Lower lobe of right lung (tissue), 2 donors: ENCODE measurements at places on chromosomes 2 and 18.
A peak's percentile ranks its signal among the peaks of the same experiment; 100 is the strongest.

DNA sequence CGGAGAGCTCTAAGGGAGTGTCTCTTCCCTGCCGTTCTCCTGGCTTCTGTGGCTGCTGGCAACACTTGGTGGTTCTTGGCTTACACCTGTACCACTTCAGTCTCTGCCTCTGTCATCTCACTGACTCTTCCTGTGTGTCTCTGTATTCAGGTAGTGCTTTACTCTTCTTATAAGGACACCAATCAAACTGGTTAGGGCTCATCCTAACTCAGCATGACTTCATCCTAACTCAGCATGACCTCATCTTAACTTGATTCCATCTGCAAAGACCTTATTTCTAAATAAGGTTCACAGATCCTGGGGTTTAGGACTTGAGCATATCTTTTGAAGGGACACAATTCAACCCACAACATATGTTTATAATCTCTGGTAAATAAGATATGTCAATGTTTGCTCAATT is 51.6 kb upstream of the DSEL start:
- no peak for DNase-seq

DNA sequence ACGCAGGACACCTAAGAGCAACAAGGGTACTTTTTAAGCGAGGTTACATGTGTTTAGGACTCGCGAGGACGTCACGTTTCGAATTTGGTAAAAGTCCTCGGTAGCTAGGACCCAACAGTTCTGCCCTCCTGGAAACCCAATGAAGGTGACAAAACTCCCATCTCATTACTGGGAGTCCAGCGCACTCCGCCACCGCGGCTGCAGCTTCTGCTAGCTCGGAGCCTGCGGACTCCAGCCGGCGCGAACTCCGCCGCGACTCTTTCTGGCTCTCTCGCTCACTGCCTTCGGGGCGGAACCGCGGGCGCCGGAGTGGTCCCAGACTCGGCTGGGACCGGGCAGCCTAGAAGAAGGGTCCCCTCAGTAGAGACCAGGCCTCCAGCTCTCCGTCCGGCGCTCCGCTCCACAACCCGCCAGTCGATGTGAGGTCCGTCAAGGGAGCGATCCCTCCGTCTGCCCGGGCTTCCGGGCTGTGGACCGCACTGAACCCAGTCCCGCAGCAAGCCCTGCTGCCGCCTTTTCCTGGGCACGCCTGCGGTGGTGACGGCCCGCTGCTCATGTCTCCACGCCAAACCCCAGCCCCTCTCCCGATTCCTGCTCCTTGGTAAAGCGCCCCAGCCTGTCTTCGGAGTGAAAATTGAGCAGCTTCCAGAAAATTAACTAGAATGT is 3.0 kb upstream of the OSR1 start:
- no peak for DNase-seq

DNA sequence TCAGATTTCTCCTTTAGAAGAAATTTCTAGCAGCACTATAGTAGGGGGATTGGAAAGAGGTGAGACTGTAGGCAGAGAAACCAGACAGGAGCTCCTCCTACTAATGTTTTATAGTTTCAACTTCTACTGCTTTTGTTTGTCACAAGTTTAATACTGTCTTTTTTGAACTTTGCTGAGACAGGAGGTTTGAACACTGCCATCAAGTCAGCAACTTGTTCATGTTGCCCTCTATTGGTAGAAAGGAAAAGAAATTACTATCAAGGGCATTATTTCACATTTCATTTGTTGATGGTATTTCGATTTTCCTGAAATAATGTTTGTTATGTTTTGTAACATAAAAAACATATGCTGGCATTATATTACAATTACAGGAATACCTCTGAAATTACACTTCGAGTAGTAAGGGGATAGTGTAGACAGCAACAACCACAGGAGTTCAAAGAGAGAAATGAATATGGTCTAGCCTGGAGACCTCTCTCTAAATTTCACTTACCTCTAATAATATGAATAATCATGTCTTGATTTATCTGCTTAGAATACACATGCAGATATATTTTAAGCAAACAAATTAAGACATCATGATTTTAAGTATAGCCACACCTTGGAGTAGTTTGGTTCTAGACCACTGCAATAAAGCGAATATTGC is 12.4 kb upstream of the CCDC88A start:
- DNase-seq = no peak

- DNase-seq = no peak
Measured at GRCh38 chr18:55452123-55452611, 135.8 kb downstream of the TCF4 start.

DNA sequence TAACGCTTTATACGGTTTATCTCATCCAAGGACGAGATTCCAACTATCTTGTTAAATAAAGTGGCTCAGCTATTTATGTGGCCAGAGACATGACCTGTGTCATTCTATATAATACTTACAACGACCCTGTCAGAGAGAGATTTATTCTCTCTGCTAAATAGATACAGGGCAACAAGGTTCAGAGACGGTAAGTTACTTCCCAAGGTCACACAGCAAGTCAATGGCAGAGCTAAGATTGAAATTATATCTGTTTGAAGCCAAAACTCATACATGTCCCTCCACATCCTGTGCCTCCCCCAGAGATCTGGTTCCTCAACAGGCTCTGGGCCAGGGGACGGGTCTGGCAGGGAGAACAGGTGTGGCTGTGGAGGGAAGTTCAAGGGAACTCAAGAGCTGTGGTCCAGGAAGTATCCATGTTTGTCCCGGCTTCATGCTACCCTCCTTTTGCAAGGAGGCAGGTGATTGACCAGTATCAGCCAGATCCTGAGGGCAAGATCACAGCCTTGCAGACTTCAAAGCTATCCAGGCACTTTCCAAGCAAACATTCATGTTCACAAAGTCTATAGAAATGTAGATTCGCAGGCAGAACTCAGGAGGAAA is 99.8 kb downstream of the CAPN13 start:
- DNase-seq = no peak

- no peak for DNase-seq
Measured at GRCh38 chr2:154187948-154188347, 316.2 kb downstream of the GALNT13 start.

DNA sequence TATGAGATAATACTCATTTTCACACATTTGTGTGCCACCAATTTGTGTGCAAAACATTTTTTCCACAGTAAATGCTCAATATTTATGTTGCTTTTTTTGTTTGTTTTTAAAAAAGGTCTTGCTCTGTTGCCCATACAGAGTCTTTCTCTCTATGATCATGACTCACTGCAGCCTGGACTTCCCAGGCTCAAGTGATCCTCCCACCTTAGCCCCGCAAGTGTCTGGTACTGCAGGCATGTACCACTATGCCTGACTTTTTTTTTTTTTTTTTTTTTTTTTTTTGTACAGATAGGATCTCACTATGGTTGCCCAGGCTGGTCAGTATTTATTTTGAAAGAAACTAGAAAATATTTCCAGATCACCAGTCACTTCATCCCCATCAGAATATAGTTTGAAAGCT is 297.8 kb upstream of the GYPC start:
- DNase-seq = no peak

DNA sequence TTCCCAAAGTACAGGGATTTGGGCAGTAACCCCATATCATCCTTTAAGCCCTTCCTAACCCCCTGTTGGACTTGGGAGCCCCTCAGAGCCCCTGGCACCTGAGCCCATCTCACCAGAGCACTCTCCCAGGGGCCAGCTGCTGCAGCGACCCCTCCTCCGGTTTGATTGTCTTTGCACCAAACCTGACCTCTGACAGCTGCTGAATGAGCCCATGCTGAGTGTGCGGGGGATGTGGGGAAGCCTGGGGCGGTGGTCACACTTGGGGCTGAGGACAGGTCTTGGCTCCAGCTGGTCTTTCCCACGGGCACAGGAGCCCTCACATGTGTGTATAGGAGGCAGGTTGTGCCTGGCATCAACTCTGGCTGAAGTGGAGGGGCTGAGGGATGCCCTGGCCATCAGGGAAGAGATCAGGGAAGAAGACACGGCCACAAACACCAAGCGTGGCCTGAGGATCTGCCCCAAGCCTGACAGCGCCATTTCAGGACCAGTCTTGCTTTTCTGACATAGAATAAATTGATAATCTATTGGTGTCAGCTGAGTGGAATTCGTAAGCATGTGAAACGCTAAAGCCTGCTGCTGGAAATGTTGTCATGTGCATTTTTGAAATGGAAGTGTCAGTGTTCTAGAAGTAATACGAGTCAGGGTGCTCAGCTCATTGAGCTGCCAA is 102.4 kb downstream of the ACKR3 start:
- DNase-seq = no peak

- no peak for DNase-seq
Measured at GRCh38 chr2:191250400-191250799, 5.2 kb downstream of the MYO1B start.

- no peak for DNase-seq
Measured at GRCh38 chr18:7601936-7602335, 34.8 kb downstream of the PTPRM start.

GRCh38 chr2:233213011-233213410 is 38.5 kb upstream of the ATG16L1 start:
- DNase-seq = no peak

GRCh38 chr2:128444121-128444771 is 125.6 kb upstream of the HS6ST1 start:
- DNase-seq = no peak

DNA sequence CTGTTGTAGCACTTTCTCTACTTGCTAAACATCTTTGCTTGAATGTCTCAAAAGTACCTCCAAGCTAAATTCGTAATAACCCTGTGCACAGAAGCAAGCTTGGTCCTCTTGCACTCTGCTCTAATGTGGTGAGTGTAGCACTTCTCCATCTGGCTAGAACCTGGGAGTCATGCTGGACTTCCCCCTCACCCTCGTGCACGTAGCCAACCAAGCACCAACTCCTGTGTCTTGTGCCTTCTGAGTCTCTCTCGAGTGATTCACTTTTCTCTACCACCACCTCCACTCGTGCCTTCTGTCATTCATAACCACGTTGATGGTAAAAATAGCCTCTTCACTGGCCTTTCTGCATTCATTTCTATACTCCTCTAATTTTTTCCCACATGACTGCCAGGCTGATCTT is 91.9 kb upstream of the KCNE4 start:
- no peak for DNase-seq

DNA sequence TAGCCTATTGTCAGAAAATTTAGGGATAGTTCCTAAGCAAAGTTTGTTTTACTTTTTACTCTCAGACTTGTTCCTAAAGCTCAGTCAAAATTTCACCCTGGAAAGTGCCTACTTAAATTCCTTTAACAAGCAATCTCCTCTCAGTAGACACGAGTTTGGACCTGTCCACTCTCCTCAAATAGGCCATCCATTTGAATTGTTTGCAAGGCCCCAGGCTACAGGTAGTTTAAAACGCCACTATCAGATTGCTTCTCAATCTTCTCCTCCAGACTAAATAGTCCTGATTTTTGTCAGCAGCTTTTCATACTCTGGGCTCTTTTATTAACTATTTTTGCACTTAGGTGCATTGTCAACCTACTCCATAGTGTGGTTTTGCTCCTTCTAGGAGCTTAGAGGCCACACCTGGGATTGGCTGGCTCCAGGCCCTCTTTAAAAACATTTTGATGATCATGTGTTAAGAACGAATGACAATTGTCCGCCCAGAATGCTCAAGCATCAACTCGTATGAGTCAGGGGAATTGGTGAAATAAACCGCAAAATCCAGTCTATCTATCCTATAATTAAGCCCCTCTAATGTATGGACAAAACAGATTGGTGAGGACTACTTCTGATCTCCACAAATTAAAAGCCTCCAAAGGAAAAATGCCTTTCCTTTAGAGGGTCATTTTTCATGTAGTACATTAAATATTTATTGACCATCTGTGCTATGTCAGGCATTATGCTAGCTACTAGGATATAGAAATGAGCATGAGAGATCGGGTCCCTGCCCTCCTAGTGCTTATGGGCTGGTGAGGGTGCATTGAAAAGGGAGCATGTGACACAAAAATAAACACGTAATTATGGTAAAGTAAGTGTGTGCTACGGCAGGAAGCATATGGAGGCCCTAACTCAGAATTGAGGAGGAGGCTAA is 333.8 kb upstream of the TNP1 start:
- no peak for DNase-seq

DNA sequence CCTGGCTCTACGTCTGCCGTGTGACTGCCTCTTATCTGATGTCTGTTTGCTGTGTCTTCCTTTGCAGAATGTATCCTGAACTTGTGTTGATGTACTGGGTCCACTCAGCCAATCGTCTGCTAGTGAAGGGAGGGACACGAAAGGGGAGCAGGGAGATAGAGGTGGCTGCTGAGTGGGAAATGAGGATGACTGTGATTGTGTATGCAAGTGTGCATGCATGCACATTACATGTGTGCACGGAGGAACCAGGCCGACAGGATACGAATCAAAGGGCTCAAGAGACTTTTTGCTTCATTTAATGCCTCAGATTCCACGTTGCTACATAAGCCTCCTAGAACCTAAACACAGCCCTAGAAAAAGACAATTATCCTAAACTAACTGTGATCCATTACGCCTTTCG is 111.2 kb downstream of the TFCP2L1 start:
- no peak for DNase-seq

- DNase-seq = no peak
Measured at GRCh38 chr2:45627911-45628310, 16.8 kb upstream of the SRBD1 start.

DNA sequence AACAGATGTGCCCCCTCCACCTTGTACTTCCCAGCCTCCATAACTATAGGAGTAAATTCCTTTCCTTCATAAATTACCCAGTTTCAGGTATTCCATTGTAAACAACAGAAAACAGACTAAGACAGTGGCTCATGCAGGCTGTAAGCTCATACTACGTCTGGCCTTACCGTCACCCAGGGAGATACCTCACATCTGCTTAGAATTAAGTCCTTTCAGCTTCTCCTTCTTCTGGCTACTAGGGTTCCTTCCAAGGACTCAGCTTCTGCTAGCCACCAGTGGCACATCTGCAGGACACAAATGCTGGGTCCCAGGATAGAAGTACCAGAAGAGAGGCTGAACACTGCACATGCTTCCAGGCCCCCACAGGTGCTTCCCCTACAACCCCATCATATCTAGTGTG is 22.4 kb upstream of the FEZ2 start:
- no peak for DNase-seq

DNA sequence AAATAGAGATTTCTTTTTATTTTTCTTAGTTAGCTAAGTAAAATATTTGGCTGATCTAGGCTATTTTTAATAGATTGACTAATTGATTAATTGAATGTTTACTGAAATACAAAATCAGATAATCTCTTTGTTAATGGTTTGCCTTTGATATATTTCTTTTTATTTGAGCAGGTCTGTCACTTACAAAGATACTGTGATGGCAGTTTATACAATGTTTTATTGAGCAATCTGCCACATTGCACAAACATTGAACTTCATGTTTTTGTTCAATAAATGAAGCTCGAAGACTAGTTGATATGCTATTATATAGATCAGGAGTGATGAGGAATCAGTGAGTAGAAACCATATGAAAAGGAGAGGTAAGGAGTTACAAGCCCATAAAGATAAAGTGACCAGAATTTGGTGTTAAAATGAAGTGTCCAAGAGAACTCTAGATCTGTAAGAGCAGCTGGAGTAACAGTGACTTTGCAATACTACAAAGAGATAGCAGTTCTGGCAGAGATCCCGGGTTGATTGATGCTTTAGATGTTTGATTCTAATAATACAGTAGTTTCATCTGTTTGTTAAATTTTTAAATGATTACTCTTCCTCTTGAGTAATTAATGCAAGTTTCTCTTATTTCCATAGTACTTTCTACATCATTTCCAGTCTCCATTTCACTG is 574.2 kb downstream of the CCDC85A start:
- DNase-seq = no peak

GRCh38 chr18:35290094-35290735 is at the start of gene ZSCAN30:
ZSCAN30 (minus strand) TSS chr18:35290229; CDS start chr18:35264352, 25,877 bp downstream.
- peak; percentile 96 for DNase-seq
